MV-4-11 (cell line): ENCODE measurements at places on chromosomes 5 and 9.

DNA sequence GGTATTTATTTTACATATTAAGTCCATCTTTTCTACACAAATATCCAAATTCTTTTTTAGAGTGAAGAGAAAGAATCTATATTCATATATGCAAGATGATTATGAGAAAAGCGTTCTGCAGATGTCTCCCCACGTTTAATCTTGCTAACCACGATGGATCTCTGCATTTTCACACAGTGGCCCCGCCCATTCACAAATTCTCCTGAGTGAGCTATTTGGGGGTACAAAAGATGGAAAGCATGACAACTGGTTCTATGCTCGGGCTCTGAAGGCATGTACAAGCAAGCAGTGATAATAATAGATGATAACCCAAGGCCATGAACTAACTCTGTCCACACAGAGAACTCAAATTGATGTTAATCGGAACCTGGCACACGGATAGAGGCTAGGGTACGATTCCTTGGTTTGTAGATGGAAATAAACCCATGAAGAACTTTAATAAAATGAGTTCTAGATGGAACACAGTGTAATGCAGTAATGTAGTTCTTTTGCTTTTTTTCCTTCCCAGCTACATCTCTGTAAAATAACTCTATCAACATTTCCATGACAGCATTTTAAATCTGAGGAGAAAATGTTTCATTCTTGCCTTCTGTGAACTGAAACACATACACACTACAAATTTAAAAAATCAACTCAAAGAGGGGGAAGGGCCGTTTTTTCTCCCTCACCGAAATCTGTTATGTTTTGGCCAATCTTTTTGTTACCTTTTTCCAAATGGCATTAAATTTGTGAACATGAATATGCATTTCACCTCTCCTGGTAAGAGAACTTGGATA, 851.7 kb upstream of the DMAC1 start:
- DNase-seq: no peak

- DNase-seq: no peak
Measured at GRCh38 chr9:37988041-37988440, 81.0 kb downstream of the SHB start.

- no peak for DNase-seq
Measured at GRCh38 chr5:107196500-107197059, 474.2 kb downstream of the EFNA5 start.

DNA sequence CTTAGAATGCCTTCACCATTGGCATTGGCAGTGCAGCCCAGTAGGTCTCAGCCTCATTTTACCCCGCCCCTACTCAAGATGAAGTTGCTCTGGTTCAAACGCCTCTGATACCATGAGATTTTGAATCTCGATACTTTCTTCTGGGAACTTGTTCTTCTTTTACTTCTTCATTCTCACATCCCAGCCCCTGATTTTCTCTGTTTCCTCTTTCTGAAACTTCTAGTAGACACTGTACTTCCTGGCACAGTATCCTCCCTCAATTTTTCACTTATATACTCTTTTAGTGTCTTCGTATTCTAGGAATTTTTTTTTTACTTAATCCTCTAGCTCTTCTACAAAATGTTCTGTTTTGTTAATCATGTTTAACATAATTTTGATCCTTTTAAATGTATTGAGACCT, 13.1 kb upstream of the ZNF79 start:
- peak; percentile 63 for DNase-seq

GRCh38 chr5:135263022-135263668, 135.9 kb downstream of the MACROH2A1 start:
- no peak for DNase-seq

DNA sequence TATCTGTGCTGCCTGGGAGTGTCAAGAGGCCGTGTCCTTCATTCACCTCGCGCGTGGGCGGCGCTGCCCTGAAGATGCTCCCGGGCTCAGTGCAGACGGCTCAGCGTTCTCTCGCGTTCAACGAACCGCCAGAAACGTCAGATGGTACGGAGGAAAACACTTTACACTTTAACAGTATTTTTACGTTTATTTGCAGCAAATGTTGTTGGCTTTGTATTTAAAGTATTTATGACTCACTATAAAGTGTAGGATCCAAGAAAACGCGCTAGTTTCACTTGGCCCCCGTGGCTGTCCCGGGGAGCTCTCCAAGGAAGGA, 544 bp upstream of the ERCC6L2 start:
- peak; percentile 48 for DNase-seq

- DNase-seq: no peak
Measured at GRCh38 chr9:127349483-127350113, 47.4 kb upstream of the SLC2A8 start.

GRCh38 chr9:137973829-137974416, 96.3 kb downstream of the CACNA1B start:
- no peak for DNase-seq

DNA sequence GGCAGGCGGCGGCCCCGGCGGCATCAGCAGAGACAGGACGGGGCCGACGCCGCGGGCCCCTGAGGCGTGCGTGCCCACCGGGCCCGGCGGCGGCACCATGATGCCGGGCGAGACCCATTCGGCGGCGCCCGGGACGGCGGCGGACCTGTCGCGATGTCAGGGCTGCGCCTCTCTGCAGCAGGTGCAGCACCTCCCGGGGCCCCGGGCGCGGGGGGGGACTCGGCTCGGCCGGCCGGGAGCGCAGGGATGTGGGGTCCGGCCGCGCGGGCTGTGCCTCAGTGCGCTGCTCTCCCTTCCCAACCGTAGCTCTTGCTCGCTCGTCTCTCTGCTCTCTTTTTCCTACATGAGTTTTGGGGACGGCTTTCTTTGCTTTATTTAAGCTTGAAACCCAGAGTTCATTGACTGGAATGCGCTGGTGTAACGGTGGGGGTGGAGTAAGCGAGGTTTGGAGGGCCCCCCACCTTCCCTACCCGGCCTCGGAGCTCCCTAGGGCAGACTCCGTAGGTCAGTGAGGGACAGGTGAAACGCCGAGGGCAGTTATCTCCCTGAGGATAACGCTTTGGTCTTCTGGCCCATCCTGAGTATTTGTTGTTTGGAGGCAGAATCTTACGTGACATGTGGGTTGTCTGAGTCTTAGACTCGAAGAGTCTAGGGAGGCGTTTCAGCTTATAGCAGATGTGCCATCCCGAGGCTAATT, 490 bp downstream of the ICE1 start:
- no peak for DNase-seq

DNA sequence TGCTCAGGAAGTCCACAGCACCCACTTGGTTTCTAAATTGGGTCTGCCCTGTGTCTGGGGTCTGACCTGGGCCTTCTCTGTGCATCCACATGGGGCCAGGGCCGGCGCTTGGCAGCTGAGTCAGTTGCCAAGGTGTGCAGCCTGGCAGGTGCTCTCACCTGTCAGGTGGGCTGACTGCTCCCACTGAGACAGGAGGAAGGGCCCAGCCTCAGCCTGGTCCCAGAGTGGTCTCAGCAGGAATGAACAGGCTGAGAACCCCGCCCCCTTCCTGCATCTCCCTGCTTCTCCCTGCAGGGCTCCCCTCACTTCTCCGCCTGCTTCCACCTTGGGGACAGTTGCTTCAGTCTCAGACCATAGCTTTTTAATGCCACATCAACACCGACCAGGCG, 60.5 kb downstream of the BARX1 start:
- no peak for DNase-seq

GRCh38 chr5:33105521-33105941, 335.2 kb upstream of the TARS1 start:
- DNase-seq: no peak

GRCh38 chr9:35520364-35520710, 30.4 kb downstream of the RUSC2 start:
- DNase-seq: no peak

DNA sequence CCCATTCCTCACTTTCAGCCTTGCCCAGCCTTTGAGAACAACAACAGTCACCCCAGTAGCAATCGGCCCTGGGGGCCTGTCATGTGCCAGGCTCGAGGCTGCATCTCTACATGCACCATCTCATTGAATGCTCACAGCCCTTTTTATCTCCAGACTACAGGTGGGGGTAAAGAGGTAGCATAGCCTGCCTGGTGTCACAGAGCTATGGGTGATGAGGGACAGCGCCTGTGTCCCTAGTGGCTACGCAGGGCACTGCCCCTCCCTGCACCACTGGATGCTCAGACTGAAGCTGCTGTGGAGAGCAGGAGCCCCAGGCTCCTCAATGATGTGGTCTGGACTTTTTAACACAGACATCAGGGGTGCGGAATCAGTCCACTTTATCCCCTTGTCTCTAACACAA, 2.8 kb downstream of the CAMK2A start:
- no peak for DNase-seq

DNA sequence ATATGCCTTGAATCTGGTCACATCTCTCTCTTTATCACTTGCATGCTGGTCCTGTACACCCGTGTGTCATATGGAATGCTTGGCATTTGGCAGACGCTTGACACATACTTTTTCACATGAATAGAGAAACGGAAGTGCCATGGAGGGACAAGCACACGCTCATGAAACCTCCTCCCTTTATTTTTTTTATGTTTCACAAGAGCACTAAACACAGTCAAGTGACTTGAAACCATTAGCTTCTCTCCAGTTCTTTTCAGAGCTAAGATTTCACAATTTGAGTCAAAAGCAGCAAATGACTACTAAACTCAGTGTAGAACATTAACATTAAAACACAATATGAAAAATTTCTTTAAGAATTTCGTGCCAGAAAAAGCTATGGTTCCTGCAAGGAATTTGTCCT, 151.1 kb downstream of the DOCK2 start:
- peak; percentile 90 for DNase-seq

GRCh38 chr5:139377226-139377625, 5.9 kb downstream of the SLC23A1 start:
- no peak for DNase-seq

DNA sequence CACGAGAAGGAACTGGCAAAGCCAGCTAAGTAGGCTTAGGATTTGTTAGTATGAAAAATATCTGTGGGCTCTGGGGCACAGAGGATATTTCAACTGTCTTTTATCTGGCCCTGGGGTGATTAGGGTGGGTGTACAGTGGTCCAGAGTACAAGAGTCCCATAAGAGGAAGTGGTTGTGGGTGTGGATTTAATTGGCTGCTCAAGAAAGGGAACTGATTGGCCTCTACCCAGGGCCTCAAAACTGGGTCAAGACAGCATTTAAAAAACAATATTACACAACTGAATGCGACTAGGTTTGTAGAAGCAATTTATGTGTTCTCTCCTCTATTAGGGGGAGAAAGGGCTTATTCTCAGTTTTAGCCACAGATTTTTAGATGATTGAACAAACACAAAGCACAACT, 1353.4 kb upstream of the WWC1 start:
- DNase-seq: peak; percentile 23

DNA sequence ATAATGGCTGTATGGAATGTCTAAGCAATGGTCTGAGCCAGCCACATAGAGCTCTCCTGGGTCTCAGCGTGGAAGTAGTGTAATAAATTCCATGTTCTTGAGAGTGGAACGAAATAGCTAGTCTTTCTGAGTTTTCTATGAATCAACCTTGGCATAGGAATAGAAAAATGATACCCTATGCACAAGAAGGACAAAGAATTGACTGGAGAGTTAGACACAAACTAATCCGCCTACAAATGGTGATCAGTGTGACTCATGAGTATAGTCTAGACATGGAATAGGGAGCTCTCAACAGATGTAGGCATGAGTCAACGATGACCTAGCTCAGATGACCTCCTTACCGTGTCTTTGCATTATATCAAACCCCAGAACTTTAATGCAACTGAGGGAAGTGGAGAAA, 256.8 kb upstream of the GRIN3A start:
- no peak for DNase-seq

- no peak for DNase-seq
Measured at GRCh38 chr9:126838895-126839294, 21.5 kb upstream of the ZBTB34 start.

GRCh38 chr5:124403281-124403680, 343.2 kb downstream of the ZNF608 start:
- no peak for DNase-seq

- no peak for DNase-seq
Measured at GRCh38 chr9:92525306-92525705, 10.5 kb downstream of the ECM2 start.

GRCh38 chr9:37383876-37384746, 38.4 kb upstream of the GRHPR start:
- DNase-seq: no peak

GRCh38 chr9:69905286-69905685, 84.7 kb downstream of the CFAP95 start:
- DNase-seq: no peak
